ENCODE measurements at places on chromosomes 6 and 20.

DNA sequence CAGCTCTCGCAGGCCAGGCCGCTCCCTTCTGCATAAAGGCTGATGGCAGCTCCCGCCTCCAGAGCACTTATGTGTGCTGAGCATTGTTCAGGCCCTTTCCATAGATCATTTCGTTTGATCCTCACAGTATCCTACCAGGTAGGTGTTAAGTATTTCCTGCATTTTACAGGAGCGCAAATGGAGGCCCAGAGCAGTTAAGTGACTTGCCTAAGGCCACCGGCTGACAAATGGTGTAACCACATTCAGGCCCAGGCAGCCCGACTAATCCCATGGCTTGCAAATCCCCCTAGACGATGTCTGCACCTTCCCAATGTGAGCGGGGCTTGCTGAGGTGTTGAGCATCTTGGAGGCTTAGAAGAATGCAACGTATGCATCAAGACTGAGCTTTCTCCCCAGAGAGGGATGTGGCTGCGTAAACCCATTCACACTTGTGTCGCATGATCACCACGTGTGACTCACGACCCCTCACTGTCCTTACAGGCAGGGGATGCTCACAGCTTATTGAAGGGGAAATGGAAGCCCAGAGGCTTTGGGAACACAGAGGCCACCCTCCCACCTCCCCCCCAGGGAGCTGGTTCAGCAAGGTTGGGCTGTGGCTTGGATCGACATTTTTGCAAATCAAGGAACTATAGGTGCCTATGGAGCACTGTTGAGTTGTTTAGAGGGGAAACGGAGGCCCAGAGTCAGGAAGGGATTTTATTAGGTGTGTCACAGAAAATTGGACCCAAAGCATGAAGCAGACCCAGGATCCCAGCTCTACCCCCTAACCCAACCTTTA lies 7.0 kb downstream of the BPIFB2 start:
- no peak for DNase-seq

DNA sequence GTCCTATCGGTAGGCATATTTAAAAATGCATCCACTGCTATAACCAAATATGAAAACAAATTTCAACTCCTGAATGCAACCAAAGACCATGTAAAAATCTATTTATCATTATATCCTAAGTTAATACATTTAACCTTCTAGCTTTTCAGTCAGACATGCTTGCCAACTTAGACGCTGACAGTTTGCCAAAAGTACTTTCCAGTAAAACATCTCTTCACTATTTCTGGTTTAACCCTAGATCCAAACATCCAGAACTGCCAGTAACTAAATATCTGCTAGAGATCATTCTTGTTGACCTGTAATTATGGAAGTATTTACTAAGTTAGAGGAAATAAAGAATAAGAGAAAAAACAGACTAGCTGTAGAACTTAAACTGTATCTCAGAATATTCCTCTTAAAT lies 210.2 kb upstream of the THEMIS start:
- no peak for DNase-seq

DNA sequence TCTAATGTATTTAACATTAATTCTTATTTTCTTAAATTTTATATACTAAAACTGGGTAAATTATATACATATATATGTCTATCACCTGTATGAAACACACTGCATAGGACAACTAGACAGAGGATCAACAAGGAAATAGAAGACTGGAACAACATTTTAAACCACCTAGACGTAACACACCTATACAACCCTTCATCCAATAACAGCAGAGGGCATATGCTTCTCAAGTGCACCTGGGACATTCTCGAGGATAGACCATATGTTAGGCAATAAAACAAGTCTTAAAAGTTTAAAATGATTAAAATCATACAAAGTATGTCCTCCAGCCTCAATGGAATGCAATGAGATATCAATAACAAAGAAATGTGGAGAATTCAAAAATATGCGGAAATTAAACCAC lies 45.2 kb downstream of the RPP40 start:
- no peak for DNase-seq

GRCh38 chr6:683742-684440 lies 9.0 kb downstream of the EXOC2 start:
- DNase-seq: no peak

DNA sequence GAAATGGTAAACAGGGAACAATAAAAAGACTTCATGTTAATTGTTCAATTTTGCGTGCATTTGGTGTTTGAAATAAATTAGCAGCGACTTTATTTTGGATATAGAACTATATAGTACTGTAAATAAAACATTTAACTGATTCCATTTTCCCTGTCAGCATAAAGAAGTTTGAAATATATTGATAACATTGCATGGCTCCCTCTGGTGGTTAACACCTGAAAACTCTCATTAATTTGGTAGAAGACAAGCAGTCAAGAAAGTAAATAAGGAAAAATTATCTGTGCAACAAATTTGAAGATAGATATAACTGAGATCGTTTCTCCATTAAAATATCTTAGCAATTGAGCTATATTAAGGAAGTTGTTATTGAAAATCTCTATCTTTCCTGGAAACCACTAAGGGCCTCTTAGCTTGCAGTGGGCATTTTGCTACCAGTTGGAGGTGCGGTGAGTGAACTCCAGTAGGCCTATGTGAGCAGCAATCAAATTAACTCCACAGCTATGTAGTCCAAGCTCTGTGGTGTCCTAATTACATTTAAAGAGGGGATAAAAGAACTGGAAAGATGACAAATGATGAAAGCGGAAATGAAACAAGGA lies 435.7 kb upstream of the FKBP1C start:
- no peak for DNase-seq

DNA sequence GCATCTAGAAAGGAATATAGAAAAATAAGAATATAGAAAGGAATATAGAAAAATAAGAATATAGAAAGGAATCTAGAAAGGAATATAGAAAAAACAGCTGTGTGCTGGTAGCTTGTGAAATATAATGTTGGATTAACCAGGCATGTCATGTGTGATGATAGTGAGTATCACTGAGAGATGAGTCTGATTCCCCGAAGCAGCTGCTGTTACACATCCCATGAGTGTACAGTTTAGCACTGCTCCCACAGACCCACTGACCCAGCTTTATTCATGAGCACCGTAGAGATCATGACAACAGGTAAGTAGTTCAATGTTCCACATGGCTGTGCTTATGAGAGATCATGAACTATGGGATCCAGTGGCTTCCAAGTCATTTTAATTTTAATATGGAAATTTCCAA lies 64.8 kb downstream of the SLC22A3 start:
- no peak for DNase-seq

GRCh38 chr20:50784464-50784863 lies 10.4 kb upstream of the BCAS4 start:
- no peak for DNase-seq

DNA sequence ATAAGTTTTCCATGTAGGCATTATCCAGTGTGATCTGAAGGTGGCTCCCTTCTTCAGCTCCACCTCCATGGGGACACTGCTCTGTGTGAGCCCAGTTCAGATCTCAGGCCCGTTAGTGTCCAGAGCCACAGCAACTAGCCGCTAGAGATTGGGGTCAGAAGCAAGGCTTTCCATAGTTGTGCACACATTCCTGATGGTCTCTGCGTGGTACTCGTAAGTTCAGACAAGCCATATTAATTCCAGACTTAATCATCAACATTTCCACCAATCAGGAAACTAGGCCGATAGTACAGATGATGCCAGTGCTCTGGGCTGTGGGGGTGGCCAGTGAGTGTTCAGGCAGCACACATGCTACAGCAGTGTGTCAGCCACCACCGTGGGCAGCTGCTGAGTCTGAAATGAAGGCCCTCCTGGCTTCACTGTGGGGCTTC lies 17.5 kb upstream of the SYNCRIP start:
- peak; percentile 94 for DNase-seq

All from non-pigmented ciliary epithelial cell (primary cell).